ENCODE measurements at places on chromosomes 1 and 21.

- no peak for DNase-seq
Observed at GRCh38 chr1:159882527-159882862, 17.5 kb downstream of the CFAP45 start.

DNA sequence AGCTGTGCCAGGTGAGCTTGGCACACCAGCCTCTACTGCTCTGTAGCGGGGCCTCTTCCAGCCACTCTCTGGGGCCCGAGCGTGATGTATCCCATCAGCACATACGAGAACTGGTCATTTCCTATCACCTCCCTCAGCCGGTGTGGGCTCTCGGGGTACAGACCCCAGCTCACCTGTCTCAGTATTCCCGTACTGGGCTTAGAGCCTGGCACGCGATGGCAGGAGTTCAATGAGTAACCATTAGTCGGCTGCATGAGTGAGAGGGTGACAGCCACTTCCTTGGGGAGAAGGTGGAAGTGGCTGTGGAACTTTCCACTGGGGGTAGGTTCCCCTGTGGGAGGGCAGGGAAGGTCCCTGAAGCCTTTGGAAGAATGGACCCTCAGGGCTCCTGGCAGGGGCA is 46.1 kb downstream of the ECE1 start:
- DNase-seq, result no peak

DNA sequence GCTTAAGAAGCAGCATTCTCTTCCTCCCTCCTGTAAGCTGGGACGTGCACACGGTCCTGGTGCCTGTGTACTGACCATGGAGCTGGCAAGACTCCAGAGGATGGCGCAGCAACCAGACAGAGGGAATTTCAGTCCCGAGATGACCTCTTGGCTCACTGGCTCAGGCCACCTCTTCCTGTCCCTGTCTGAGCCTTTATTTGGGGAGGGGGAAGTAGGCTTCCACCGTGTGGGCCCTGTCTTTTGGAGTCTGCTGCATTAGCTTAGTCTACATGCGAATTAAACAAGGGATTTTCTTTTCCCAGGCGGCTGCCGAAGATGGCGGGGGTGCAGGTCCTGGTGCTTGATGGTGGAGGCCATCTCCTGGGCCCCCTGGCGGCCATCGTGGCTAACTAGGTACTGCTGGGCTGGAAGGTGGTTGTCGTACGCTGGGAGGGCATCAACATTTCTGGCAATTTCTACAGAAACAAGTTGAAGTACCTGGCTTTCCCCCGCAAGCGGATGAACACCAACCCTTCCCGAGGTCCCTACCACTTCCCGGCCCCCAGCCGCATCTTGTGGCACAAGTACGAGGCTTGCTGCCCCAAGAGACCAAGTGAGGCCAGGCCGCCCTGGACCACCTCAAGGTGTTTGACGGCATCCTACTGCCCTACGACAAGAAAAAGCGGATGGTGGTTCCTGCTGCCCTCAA is 10.2 kb downstream of the IL24 start:
- no peak for DNase-seq

DNA sequence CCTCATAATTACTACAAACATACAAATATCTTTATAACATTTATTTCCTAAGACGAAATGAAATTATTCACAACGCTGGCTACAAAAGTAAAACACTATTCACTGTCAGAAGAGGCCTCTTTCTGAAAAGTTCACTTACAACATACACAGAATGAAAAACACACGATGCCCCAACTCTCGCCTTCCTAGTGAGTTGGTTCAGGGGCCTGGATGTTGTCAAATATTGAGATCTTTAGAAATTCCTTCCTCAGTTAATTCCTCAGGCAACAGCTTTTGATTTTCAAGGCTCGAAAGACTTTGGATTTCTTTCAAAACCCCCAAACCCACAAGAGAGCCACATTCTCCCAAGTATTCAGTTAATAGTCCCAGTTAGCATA is 14.2 kb upstream of the KCNE1 start:
- no peak for DNase-seq

GRCh38 chr1:190908691-190909090 is 431.0 kb upstream of the BRINP3 start:
- DNase-seq, result no peak

- no peak for DNase-seq
Observed at GRCh38 chr1:43856188-43856587, 77.4 kb upstream of the ARTN start.

- DNase-seq, result peak; percentile 90
Observed at GRCh38 chr1:3393024-3393986, 61.2 kb upstream of the ARHGEF16 start.

GRCh38 chr21:28827422-28827821 is 165.3 kb downstream of the LTN1 start:
- DNase-seq, result no peak

DNA sequence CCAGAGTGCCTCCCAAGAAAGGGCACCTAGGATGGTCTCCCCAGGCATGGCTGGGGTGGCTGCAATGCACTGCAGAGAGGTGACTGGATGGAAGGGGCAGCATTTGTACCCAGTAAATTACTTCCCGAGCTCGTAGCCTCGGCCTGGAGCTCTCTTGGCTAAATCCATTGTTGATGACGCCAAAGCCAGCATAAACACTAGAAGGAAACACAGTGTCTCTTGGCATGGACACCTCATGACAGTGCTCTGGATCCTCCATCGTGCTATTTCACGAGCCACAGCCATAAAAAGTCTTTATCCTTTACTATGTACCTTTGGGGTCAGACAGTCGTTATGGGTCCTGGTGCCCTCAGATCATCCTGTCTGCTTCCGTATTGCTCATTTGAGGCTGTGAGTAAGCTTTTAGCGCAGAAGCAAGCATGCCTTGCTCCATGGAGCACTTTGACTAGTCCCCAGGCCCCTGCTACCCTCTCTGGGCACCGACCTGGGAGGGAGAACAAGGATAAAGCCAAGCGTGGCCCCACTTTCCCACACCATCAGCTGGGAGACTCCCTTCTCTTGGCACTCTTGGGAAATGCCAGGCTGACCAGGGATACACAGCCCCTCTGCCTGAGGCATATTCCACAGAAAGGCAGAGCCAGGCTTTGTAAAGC is 10.3 kb upstream of the PRELP start:
- no peak for DNase-seq

DNA sequence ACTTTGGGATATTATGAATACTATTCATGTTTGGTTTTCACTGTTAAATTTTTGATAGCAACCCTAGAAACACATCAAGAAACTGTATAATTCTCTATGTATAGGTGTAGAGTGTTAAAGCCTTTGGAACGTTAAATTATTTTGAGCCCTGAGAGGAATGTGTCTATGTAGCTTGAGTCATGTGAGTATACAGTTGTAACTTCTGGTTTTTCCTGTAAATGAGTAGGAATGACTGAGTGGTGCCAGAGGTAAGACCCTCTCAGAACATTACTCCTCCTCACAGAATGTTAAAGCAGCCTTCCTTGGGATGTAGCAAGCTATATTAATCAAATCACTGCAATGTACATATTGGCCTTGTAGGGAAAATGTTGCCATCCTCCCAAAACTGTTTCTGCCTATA is 69.0 kb downstream of the C1orf21 start:
- DNase-seq, result no peak

DNA sequence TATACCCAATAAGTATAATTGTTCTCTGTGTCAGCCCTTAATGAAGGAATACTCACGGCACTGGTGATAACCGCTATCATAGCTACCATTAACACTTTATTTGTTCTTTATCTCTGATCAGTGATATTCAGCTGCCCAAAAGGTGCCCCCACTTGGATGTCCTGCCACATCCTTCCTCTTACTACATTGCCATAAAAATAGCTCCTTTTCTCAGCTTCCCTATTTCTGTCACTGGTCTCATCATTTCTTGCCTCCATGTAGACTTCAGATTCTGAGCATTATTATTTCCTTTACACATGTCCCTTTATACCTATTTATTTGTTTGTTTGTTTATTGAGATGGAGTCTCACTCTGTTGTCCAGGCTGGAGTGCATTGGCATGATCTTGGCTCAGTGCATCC is 2.7 kb upstream of the RAB29 start:
- no peak for DNase-seq

GRCh38 chr1:20896826-20897225 is 109.7 kb upstream of the HP1BP3 start:
- DNase-seq, result no peak

DNA sequence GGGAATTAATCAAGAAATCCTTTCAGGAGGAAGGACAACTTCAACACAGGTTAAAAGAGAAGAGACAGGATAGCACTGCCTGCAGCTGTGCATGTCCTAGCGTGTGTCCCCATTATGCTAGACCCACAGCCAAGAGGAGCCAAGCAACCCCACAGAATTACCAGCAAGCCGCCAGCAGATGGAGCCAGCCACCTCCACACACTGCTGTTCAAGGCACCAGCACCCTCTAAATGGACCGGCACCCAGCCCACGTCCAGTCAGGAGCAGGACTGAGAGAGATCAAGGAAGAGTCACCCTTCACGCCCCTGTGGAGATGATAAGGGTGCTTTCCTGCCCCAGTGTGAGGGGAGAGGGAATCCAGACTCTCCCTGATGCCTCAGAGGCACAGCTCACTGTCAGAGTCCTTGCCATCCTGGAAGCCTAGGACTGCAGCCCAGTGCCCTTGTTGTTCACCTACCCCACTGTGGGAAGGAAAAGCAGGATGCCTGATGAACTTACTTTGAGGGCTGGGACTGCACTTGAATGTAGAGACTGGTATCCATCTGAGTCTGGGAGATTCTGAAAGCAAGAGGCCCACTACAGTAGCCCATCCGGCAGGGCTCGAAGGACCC is 37.1 kb upstream of the CTTNBP2NL start:
- no peak for DNase-seq

GRCh38 chr1:245373131-245373530 is 218.3 kb downstream of the KIF26B start:
- no peak for DNase-seq

DNA sequence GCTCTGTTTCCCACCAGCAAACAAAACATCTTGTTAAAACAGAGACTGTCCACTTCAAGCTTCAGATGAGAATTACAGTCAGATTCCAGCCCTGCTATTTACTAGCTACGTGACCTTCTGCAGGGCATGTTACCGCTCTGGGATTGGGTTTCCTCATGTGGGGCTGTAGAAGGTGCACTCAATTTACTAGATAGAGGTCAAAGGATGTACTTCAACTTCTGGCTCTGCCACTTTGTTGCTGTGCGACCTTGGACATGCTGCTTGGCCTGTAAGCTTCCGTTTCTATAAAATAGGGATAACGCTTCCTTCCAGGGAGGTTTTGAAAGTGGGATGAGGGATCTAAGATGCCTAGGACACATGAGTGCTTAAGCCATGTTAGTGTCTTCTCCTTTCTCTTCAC is 46.0 kb upstream of the LRIG2 start:
- no peak for DNase-seq

DNA sequence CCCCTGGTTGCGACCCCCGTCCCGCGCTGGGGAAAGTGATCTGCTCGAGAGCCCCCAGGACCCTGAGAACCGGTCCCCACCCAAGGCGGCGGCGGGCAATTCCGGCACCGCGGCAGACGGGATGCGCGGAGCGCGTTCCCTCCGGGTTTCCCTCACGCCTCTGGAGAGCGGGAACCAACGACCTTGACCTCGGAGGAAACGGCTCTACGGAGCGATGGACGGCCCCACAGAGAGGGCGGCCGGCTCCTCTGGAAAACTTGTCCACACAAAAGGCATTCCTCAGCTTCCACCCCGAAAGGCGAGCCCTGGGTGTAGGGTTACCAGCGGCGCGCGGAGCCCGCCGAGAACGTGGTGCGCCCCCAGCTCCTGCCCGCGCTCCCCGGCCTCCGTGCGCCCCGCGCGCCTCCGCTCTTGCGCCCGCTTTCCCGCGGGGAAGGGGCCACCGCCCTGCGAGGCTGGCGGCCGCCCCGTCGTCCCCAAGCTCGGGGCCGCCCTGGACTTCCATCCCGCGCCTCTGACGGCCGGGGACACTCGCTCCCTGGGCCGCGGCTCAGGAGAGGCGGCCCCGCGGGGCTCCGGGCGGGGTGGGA is 391 bp upstream of the KIAA1614 start:
- DNase-seq, result no peak

GRCh38 chr21:16302851-16303282 is 573.1 kb downstream of the USP25 start:
- DNase-seq, result no peak

GRCh38 chr1:22816067-22816775 is 105.6 kb downstream of the EPHB2 start:
- no peak for DNase-seq

GRCh38 chr21:38599381-38599975 is 101.2 kb upstream of the ERG start:
- no peak for DNase-seq

DNA sequence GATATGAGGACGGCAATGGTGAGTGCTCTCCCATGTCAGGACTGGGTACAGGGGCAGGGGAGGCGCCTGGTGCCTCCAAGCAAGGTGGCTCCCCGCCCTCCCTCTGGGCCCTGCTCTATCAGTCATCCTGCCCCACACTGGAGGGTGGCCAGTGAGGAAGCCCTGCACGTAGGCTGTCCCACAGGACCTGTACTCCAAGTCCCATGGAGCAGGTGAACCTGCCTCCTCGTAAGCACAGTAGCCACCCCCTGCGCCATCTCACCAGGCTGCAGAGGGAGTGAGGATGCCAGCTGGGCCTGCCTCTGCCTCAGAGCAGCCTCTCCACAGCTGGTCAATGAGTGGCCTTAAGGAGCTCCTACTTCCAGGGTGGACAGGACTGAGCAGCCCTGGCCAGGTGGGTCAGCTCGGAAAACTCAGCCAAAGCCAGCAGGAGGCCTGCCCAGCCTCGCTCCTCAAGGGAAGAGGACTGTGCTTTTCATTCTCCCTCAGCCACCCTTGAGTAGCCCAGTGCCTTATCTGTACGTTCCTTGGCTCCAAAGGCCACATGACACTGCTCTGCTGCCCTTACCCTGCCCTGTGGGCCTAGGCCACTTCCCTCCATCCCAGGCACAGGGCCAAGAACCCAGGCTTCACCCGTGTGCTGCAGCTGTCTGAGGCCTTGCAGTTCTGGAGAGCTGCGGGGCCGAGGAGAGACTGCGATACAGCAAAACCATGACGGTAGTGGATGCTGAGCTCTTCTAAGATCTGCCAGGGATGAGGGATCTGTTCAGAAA is 39.6 kb downstream of the SLC45A1 start:
- DNase-seq, result no peak

- no peak for DNase-seq
Observed at GRCh38 chr21:41143596-41144325, 24.2 kb upstream of the BACE2 start.

DNA sequence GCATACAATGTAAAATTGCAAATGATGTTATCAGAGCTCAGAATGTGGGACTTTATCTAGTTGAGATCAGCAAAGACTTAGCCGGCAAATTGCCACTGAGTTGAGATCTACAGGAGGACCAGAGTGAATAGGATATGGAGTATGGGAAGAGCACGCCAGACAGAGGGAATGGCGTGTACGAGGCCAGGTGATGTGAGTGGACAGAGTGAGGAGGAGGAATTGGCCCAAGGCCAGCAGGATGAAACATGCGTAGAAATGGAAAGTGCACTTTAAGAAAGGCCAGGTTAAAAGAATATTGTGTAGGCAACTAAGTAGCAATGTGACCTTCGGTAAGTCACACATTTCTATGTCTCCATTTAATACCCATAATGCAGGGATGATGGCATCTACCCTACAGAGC is 211.0 kb downstream of the ZP4 start:
- DNase-seq, result no peak

- no peak for DNase-seq
Observed at GRCh38 chr1:17665054-17665453, 90.1 kb upstream of the ACTL8 start.
